ENCODE measurements at places on chromosomes 13 and 19.

GRCh38 chr19:2016041-2016807 is 710 bp upstream of the BTBD2 start:
- DNase-seq: no peak

DNA sequence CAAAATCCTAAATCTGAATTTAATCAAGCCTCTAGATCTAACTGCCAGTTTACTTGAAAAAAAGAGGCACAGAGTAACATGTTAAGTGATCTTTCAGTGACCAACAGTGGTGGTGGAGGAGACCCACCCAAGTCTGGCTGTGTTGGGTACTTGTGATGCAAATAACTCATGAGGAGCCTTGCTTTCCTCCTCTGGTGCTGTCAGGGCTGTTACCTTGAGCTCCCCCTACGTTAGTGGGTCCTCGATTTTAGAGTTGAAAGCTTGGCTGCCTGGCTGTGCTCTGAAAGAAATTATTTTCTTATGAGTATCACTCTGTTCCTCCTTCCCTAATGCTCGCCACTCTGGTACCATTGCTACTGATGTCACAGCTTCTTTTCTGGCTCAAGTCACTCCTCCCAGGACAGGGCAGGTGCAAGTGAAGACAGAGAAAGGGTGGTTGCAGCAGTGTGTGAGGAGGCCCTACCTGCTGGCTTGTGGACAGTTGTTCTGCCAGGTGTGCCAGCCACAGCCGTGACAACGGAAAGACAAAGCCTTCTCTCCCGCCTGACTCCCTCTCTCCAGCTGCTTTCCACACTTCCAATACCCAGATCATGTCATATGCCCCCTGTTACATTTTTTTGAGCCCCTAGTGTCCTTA is 6.5 kb upstream of the SUPT20H start:
- no peak for DNase-seq

- no peak for DNase-seq
These were observed 222.8 kb downstream of the POSTN start for GRCh38 chr13:37375724-37376123.

DNA sequence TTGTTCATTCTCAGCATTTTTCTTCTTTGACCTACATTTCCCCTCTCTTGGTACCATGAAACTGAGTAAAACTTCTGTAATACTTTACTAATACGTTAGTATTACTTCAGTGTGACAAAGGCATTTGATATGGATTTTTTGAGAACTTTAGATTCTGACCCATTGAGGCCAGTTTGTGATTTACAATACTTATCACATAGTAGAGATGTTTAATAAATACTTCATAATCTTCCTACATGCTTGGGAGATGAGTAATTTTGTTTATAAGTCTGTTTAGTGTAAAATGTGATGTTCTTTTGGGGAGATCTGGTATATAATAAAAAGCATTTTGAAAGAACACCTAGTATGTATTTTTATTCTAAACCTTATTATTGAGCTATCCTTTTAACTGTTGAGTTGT is 29.7 kb downstream of the GTF2F2 start:
- DNase-seq: no peak

- no peak for DNase-seq
These were observed 51.5 kb upstream of the ZNF730 start for GRCh38 chr19:23065306-23065705.

- DNase-seq: no peak
These were observed 5.2 kb upstream of the MRPS31 start for GRCh38 chr13:40776232-40776631.

Measured in epithelial cell of proximal tubule (primary cell).